ENCODE measurements at places on chromosomes 11 and 22.

DNA sequence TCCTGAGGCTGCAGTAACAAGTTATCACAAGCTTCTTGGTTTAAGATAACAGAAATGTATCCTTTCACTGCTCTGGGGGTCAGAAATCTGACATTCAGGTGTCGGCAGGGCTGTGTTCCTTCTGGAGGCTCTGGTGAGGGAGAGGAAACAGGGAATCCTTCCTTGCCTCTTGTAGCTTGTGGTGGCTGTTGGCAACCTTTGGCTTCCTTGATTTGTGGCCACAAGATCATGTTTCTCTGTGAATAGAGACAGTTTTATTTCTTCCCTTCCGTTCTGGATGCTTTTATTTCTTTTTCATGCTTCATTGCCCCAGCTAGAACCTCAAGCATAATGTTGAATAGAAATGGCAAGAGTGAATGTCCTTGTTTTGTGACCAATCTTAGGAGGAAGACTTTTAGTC lies 44.0 kb downstream of the MPPED1 start:
- DNase-seq: no peak

GRCh38 chr11:123351375-123351774 lies 78.7 kb upstream of the GRAMD1B start:
- DNase-seq: no peak

GRCh38 chr11:63023841-63024648 lies 8.4 kb upstream of the SLC22A8 start:
- peak; percentile 82 for DNase-seq

- peak; percentile 71 for DNase-seq
Measured at GRCh38 chr11:115869780-115870431, 365.7 kb upstream of the CADM1 start.

- no peak for DNase-seq
Measured at GRCh38 chr11:2272946-2273280, 2.5 kb upstream of the ASCL2 start.

DNA sequence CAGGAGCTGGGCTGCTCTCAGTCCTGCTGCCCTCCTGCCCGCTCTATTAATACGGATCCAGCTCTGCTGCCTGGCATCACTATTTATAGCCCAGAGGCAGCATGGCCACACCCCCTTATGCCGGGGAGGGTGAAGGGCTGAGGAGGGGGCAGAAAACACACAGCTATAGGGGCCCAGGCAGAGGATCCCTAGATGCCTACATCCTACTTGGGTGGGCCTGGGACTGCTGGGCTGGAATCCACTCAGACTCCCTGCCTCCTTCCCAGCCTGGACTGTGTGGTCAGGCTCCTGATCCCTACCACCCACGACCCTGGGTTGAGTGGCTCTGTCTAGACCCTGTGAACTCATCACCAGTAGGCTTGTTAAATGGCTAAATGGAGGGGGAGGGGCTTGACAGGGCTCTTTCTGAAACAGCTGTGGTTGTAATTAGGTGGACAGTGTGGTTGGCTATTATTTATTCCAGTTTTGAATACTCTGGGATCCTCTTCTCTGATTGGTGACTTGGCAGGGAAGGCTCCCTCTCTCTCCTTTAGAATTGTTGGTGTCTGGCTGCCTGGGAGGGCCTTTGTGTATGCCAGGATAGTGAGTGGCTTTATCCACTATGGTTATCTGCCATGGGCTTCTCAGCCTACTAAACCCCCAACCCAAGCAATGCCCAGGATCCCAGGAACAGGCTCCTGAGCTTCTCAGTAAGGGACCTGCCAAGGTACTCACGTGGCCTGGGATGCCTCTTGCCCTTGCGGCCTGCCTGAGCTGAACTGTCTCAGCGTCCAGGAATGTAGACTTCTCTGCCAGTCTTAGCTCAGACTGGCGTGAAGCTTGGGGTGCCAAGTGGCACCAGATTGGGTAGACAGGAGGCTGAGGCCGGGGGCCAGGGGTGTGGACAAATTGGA lies 15.2 kb downstream of the PHLDB1 start:
- DNase-seq: no peak

- DNase-seq: no peak
Measured at GRCh38 chr11:100663583-100663982, 23.5 kb upstream of the ARHGAP42 start.

- no peak for DNase-seq
Measured at GRCh38 chr11:33994937-33995336, 56.6 kb upstream of the CAPRIN1 start.

DNA sequence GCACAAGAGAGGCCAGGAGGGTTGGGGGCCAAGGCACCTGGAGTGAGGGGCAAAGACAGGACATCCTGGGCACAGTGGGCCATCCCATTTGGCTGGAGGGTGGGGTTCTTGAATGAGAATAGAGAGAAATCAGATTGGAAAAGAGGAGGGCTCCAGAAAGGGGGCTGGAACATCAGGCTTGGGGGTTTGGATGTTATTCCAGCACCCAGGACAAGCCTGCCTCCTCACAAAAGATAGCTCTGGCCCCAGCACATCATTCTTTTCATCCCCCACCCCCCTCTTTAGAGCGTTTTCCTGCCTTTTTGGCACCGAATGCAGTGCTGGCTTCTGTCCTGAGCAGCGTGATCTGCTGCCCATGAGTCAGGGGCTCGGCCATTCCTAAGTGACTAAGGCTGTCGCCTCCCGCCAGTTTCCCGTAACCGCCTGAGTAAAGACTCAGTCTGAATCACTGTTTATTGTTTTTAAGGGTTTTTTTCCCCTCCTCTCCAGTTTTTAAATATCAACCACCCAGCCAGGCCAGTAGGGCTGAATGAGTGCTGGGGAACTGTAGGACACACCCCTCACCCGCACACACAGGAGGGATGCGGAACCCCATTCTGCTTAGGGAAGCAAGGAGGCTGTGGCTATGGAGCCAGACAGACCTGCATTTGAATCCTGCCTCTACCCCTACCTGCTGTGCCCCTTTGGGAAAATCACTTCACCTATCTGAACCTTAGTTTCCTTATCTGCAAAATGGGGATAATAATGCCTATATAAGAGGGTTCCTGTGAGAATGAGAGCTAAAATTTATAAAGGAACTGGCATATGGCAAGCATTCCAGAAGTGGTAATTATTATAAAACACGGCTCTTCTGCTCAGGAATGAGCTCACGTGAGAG lies 32.4 kb upstream of the NAV2 start:
- no peak for DNase-seq

GRCh38 chr11:16935518-16936302 lies 78.5 kb downstream of the PLEKHA7 start:
- peak; percentile 51 for DNase-seq

- DNase-seq: peak; percentile 37
Measured at GRCh38 chr11:16902781-16903378, 111.3 kb downstream of the PLEKHA7 start.

GRCh38 chr11:94586546-94586945 lies 19.4 kb downstream of the PIWIL4 start:
- DNase-seq: no peak

GRCh38 chr22:28009272-28009827 lies 90.3 kb upstream of the PITPNB start:
- peak; percentile 90 for DNase-seq

Data from GM10248 (cell line).